ENCODE measurements at places on chromosomes 3 and 15.

GRCh38 chr3:172189213-172189612, 149.8 kb downstream of the FNDC3B start:
- no peak for DNase-seq

DNA sequence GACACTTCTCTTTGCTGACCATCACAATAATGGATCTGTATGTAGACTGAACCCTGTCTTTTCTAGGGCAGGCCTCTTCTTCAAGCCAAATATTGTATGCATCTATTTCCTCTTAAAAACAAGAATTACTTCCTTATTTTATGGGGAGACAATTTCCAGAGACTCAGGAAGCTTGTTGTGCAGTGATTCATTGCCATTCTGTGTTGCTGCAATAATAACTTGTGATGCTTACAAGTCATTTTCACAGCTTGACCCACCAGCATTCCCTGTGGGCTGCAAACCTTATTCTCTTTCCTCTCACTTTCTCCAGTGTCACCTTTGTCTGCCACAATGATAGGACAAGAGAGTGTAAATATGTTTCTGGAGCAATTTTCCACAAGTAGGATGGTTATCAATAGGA, 276.7 kb upstream of the SGO1 start:
- DNase-seq = no peak

DNA sequence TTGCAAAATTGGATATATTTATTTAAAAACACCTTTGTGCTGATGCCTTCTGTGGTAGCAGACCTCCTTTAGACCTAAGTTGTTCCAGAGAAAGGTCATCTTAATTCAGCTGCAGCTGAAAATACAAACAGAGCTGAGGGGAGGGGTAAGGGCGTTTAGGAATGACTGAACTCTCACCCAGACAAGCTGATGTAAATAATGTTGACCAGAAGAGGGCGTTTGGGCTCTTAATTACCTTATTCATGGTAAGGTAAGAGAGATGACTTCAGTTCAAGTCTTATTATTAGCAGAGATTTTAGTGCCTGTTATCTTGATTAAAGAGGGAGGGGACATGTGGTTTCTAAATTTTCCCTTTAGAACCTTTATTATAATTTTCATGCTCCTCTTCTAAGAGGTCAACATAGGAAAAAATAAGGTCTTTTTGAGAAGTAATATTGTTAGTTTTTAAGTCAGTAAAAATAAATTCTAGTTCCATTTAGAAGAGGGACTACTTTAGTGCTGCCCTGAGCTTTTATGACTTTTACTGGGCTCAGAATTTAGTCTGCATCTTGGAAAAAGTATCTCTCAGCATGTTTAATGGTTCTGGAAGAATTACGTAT, 46.3 kb downstream of the GPR171 start:
- DNase-seq = no peak

DNA sequence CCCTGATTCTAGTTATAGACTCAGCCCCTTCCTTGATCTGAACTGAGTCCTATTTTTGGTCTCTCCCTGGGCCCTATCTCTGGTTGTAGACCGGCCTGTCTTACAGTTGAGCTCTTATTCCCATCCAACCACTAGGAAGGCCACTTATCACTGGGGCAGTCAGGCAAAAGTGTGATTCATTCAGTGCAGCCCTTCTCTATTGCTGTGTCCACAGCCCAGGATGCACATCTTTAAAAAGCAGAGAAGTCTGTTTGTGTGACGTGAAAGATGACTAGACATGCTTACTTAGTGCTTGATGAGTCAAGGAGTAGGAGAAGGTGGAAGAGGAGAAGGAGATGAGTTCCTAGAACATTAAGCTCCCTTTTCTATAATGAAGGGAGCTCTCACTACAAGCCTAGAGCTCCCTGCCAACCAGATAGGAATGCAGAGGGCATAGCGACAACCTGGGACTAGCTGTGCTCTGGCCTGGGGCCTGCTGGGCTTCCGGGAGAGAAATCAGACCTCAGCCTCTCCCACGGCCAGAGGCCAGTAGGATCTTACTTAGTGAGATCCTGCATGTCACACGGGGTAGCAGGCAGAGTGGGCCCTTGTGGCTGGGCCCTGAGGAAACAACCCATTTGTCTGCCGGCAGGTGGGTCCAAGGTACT, 25.7 kb downstream of the INSYN1 start:
- no peak for DNase-seq

DNA sequence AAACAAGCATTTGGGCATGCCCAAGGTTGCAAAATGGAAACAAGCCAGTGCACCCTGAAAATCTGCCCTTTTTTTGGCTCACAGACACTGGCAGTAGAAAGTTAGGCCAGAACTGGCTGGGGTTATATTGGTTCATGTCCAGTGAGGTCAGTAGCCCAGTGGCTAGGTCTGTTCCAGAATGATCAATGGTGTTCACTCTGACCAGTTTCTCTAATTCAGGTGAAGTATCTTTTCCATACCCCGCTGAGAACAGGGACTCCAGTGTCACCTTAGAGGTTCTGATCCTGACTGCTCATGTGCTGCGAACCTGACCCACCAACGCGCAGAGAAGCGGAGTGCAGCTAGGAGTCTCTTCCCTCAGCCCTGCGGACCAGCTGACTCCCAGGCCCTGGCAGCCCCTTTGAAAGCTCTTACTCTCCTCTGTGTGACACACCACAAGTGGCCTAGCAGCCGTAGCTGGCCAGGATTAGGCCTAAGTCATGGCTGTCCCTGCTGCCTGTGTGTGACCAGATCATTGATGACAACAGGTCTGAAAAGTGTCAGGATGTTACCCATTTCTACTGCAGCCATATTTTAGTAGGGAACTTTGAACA, 123.5 kb downstream of the GHSR start:
- no peak for DNase-seq

GRCh38 chr3:186821429-186822387, 15.4 kb upstream of the RFC4 start:
- no peak for DNase-seq

GRCh38 chr3:11059090-11059798, 66.7 kb downstream of the SLC6A1 start:
- no peak for DNase-seq

- no peak for DNase-seq
Observed at GRCh38 chr3:5255404-5256344, 68.2 kb downstream of the EDEM1 start.

DNA sequence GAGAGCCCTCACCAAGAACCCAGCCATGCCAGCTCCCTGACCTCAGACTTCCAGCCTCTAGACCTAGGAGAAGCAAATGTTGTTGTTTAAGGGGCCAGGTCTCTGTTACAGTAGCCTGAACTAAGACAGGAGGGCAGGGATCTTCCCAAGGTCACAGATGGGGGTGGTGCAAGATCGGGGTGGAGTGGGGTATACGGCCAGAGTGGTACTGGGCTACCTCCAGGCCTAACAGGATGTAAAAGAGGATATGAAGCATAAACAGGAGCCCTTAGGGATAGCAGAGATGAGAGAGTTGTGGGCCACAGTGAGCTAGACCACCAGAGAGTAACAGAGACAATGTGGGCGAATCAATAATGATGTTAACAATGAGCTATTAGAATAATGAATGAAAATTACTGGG, 82.9 kb downstream of the TOP2B start:
- DNase-seq = no peak

DNA sequence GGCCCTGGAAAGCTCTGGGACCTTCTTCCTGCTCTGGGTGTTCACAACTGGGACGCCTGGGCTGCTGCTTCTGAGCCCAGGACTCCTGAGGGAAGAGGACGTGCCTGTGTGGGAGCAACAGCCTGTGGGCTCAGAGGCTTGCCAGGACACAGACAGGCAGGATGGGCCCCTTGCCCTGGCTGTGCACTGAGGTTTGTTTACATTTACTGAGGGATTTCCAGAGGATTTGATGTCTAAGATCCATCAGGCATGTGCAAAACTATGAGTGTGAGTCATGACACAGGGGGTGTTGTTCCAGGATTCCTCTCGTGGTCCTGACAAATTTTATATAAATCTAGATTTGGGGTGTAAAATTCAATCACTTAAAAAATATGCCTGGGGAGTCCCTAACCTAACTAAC, 10.6 kb downstream of the CCR9 start:
- DNase-seq = no peak

GRCh38 chr15:38391191-38391590, 62.7 kb upstream of the FAM98B start:
- DNase-seq = no peak

GRCh38 chr15:98998279-98998678, 9.3 kb downstream of the PGPEP1L start:
- no peak for DNase-seq

DNA sequence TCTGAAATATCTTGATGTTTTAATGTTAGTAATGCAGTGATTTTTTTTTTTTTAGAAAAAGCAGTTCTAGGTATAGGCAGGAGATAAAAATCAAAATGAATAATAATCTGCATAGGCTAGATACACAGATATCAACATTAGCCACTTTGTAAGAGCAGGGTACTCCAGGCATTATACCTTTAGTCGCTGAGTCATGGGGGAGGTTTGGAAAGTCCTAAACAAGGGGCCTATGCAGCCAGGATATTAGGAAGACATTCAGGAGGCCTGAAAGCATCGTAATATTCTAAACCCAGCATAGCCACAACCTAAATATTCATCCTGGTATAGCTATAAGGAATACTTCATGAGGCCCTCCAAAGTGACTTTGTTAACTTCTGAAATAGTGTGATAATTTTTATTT, 258.1 kb upstream of the NECTIN3 start:
- no peak for DNase-seq

DNA sequence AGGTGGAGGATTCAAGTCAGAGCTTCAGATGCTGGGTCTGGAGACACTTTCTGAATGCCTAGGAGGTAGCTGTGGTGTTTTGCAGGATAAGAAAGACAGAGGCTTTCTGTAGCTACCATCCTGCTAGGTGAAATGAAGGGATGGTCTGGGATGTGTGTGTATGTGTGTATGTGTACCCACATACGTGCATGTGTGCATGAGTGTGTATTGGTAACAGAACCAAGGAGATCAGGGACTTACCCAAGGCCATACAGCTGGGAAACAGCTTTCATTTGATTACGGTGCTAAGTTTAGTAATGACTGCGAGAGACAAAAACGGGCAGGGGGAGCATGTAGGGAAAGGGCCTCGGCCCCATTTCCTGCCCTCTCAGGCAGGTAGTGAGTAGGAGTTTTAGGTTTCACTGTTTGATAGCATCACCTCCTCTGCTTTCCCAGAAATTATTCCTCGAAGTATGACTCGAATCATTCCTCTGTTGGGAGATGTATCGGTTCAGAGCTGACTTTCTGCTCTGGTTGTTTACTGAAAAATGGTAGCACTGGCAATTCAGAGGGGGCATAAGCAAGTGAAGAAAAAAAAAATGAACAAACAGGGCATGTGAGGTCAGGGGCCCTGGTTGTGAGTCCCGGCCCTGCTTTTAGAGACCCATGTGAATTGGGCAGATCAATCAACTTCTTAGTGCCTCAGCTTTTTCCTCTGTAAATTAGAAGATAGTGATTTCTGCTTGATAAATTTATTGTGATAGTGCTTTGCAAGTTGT, 130.7 kb downstream of the LPP start:
- no peak for DNase-seq

GRCh38 chr15:43347114-43347513, 16.7 kb upstream of the LCMT2 start:
- no peak for DNase-seq

- DNase-seq = no peak
Observed at GRCh38 chr15:100026041-100026440, 292.8 kb upstream of the LYSMD4 start.

GRCh38 chr3:9778143-9779074, 8.7 kb upstream of the CAMK1 start:
- DNase-seq = no peak

- DNase-seq = no peak
Observed at GRCh38 chr3:16239086-16239770, 25.5 kb downstream of the DPH3 start.

GRCh38 chr3:16607718-16608117, 2.5 kb upstream of the DAZL start:
- DNase-seq = no peak

GRCh38 chr3:137304313-137305056, 346.7 kb downstream of the IL20RB start:
- no peak for DNase-seq

- no peak for DNase-seq
Observed at GRCh38 chr3:82085356-82085755, 323.9 kb upstream of the GBE1 start.

- DNase-seq = no peak
Observed at GRCh38 chr3:161523916-161524315, 27.3 kb downstream of the OTOL1 start.

DNA sequence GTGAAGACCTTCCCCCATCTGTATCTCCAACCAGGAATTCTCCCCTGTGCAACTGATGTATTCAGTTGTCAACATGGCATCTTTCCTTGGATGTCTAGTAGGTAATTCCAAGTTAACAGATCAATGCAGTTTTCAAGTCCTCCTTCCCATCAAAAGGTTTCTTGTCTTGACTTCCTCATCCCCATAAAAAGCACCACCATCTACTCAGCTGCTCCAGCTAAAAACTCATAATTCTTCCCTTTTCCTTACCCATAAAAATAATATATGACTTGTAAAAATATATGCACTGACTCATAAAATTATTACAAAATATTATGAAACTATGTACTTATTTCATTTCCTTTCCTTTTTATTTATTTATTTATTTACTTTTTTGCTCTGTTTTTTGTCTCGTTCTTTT, 5.0 kb upstream of the CAND2 start:
- no peak for DNase-seq

DNA sequence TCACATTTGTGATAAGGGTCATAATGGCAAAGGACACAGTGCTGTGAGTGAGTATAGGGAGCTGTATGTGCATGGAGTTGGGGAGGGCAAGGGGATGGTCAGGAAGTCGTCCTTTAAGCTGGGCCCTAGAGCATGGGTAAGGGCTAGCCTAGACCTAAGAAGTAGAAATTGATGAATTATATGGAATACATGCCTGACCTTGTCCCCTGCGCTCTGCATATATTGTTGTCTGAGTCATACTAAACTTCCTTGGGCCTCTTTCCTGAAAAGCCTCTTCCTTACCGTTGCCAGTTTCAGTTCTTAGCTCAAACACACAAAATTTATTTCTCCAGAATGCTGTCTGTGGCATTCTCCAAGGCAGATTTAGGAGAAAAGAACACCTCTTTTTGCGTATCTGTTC, 4.6 kb downstream of the SNRK start:
- no peak for DNase-seq

GRCh38 chr15:85707519-85708338, 87.0 kb downstream of the KLHL25 start:
- no peak for DNase-seq

DNA sequence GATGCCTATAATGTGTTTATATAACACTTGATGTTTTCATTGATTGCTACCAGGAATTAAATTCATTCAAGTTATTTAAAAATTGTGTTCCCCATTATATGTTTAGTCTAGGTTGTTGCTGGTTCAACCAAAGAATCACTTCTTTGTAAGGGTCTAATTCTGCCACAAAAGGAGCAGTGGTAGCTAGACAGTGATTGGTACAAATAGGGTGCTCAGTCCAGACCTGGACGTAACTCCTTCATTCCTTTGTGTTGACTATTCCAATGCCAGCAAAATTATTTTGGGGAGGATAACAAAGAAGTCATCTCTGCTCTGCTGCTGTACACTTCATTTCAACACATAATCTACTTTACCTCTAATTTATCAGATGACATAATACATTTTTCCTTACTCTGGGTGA, 1.2 kb downstream of the CHMP2B start:
- no peak for DNase-seq

Measured in stimulated activated CD4-positive, alpha-beta T cell treated with anti-CD3 and anti-CD28 coated beads, Interleukin-15, amount 100 ng/mL, for 1 hour (primary cell).